ENCODE measurements at places on chromosomes 16 and 17.

- DNase-seq, result no peak
Measured at GRCh38 chr17:11221721-11222120, 19.3 kb upstream of the SHISA6 start.

GRCh38 chr17:30389756-30390300 is 11.1 kb downstream of the CPD start:
- DNase-seq, result no peak

DNA sequence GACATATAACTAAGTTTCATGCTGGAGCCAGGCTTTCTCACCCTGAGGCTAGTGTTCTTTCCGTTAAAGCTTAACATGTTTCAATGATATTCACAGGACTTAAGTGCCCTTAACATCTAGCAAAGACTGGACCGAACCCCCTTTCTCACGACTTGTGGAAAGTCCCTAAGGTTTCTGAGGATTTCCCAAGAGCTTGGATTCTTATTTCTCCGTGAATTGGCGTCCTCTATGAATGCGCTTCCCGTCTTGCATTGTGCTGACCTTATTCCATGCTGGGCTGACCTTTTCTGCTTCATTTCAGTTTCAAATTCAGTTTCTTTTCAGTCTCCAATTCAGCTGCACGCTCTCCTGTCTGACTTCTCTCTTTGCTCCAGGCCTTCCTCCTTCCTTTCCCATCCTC is 206.4 kb downstream of the HS3ST3A1 start:
- no peak for DNase-seq

DNA sequence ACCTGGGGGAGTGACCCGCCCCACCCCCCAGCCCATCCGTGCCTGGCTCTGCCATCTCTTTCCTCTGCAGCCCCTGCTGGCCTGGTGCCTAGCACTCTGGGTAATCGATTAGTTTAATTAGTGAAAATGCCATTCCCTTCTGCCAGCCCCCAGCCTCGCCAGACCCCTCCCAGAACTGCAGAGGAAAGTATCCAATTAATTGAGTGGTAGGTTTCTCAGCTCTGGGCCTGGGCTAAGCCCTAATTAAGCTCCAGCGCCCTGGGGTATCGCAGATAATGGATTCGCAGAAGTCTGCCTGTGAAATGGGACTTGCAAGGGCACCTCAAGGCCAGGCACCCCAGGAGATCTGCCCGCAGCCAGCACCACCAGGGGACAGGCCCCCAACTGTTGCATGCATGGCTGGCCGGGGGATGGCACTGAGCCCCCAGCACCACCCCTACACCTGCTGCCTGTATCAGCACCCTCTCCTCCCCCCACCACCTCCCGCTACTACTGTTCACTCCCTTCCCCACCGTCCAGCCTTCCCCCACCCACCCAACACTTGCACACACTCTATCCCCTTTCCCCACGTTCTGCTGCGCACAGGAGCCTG is 19.7 kb upstream of the SPPL2C start:
- DNase-seq, result no peak

- DNase-seq, result no peak
Measured at GRCh38 chr16:65457084-65457483, 335.2 kb upstream of the CDH11 start.

DNA sequence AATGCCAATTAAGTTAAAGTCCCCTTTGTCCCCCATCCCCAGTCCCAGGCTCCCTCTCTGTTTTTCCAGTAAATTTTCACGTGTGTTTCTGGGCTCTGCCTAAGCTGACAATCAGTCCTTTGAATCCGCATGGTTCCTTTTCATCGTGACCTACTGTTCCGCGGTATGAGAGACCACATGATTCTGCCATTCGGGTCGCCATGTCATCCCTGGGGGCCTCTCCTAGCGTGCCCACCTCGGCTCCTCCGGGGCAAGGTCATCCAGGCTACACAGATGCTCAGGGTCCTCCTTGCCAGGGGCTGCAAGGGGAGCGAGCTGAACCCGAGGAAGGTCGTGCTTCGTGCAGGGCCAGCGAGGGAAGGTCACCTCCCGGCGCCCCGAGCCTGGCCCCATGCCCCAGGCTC is 157.6 kb downstream of the RAB11FIP4 start:
- DNase-seq, result no peak

- DNase-seq, result peak; percentile 21
Measured at GRCh38 chr17:1907909-1908698, 78.3 kb downstream of the RPA1 start.

DNA sequence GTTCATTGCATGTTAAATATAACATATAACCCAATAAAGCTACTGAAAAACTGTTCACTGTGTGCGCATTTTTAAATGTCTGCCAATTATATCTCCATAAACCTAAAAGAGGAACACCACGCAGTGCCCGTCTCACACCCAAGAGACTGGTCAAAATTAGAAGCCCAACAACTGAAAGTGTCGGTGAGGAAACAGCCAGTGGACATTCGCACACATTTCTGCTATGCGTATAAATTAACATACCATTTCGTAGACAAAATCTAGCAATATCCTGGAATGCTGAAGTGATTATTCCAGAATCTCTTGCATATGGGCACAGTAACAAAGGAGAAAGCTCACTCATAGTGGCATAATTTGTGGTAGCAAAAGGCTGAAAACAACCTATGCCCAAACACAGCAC is 55.9 kb downstream of the CPPED1 start:
- DNase-seq, result no peak

GRCh38 chr17:47877368-47878034 is 18.5 kb upstream of the SP2 start:
- no peak for DNase-seq

DNA sequence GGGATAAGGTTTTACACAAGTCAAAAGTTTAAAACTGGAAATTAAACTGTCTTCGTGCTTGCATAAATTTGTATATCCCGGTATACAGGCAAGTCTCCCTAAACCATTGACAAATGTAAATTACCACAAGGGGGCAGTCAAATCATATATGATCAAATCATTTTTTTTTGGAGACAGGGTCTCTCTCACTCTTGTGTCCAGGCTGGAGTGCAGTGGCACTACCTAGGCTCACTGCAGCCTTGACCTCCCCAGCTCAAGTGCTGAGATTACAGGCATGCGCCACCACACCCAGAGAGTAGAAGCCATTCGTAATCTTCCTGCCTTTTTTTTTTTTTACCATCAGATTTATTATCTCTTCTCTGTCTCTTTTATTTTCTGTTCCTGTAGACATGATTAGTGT is 18.5 kb downstream of the TOP2A start:
- DNase-seq, result peak; percentile 70

DNA sequence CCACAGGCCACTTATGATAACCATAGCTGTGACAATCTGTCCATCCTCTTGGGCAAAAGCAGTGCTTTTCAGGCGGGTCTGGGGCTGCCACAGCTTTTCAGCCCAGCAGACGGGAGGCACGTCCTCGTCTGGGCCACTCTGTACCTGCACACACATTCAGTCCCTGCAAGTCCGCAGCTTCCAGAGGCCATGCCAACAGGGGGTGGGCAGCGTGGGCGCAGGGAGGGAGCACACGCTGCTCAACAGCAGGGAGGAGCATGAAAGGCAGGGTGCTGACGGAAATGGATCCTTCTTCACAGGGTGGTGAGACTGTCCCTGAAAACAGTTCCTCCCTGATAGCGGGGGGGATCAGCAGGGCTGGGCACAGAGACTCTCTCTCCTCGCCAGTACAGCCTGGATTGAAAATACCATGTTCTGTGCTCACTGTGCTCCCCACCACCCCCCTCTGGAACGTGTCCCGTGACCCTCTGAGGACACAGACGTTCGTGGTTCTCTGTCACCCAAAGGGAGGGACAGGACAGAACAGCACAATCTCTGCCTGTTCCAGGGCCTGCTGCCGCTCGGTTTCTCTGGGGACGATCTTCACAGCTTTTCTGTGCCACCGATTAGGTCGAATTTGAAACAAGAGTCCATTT is 41.7 kb downstream of the PEMT start:
- DNase-seq, result no peak

- DNase-seq, result peak; percentile 35
Measured at GRCh38 chr17:48626245-48627117, at the start of gene HOXB9. HOXB9 (minus strand) TSS chr17:48626358; CDS start chr17:48626269, 89 bp downstream.

- DNase-seq, result no peak
Measured at GRCh38 chr16:11164482-11165270, 91.3 kb downstream of the SOCS1 start.

- DNase-seq, result peak; percentile 33
Measured at GRCh38 chr17:1629504-1630310, 1.1 kb upstream of the SLC43A2 start.

DNA sequence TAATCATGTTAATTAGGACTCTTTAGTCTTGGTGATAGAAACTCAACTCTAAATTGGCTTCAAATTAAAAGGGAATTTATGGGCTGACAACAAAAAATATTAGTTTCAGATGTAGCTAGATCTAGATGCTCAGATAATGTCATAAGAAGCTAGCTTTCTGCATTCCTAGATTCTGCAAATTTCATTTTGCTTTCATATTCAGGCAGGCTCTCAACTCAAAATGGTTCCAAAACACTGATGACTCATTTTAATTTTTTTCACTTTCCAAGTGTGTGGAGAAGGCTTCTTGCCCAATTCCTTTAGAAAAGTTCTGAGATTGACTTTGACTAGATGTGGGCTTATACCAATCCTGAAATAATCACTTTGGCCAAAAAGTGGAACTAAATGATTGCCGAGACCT is 236.7 kb upstream of the GOT2 start:
- peak; percentile 68 for DNase-seq

- DNase-seq, result no peak
Measured at GRCh38 chr17:74212209-74212912, 1.0 kb upstream of the TTYH2 start.

GRCh38 chr17:21125862-21126261 is 902 bp upstream of the DHRS7B start:
- DNase-seq, result no peak

DNA sequence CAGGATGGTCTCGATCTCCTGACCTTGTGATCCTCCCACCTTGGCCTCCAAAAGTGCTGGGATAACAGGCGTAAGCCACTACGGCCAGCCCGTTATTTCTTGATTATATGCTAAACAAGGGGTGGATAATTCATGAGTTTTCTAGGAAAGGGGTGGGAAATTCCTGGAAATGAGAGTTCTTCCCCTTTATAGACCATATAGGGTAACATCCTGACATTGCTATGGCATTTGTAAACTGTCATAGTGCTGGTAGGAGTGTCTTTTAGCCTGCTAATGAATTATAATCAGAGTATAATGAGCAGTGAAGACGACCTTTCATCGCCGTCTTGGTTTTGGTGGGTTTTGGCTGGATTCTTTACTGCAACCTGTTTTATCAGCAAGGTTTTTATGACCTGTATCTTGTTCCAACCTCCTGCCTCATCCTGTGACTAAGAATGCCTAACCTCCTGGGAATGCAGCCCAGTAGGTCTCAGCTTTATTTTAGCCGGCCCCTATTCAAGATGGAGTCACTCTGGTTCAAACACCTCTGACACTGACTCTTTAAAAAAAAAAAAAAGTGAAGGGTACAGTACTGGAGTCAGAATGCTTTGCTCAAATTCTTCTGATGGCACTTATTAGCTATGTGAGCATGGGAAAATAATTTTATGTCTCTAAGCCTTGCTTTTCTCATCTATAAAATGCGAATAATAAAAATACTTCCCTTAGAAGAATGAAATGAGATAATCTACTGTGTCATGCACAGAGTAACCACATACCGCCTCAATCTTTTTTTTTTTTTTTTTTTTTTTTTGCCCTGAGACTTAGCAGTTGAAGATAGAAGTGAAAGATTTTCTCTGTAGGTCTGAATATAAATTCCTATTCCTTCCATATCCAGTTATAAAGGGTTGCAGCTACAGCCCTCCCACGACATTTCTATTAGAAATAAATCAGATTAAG is 5.1 kb upstream of the CALCOCO2 start:
- DNase-seq, result no peak

- DNase-seq, result peak; percentile 5
Measured at GRCh38 chr16:3256866-3257465, 533 bp upstream of the MEFV start.

DNA sequence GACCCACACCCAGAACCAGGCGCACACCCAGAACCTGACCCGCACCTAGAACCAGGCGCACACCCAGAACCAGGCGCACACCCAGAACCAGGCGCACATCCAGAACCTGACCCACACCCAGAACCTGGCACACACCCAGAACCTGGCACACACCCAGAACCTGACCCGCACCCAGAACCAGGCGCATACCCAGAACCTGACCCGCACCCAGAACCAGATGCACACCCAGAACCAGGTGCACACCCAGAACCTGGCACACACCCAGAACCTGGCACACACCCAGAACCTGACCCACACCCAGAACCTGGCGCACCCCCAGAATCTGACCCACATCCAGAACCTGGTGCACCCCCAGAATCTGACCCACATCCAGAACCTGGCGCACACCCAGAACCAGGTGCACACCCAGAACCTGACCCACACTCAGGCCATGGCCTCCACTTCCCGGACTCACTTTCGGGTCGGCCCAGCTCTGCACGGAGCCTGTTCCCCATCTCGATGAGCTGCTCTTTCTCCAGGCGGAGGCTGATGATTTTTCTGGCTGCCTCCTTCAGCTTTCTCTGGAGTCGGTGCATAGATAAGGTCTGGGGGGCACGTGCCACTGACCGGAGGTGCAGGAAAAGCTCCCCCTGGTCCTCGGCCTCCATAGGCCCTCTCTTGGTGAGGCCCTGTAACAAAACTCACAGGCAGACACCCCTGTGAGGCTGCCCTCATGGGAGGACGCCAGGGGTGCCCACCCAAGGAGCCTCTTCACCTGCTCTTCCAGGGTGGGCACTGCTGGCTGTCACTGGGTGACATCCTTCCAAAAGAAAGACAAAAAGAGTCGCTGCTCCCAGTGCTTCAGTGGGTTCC is 53.3 kb upstream of the FASN start:
- DNase-seq, result no peak

DNA sequence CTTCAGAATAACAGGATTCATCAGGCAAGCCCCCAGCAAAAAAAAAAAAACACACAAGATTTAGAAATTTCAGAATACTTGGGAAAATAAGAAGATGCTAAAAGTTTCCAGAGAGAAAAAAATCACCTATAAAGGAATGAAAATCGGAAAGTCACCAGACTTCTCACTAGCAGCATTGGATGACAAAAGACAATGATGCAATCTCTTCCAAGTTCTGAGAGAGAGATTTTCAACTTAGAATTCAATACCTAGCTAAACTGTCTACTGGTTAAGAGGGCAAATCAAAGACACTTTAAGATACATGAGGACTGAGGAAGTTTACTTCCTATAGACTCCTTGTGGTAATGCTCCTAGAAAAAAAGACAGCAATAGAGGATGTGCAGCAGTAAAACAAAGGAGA is 23.9 kb upstream of the TNS4 start:
- no peak for DNase-seq

GRCh38 chr17:78839762-78840529 is 668 bp downstream of the USP36 start:
- peak; percentile 33 for DNase-seq

Measured in fibroblast of skin of scalp (primary cell).